ENCODE measurements at places on chromosomes 11 and 22.

DNA sequence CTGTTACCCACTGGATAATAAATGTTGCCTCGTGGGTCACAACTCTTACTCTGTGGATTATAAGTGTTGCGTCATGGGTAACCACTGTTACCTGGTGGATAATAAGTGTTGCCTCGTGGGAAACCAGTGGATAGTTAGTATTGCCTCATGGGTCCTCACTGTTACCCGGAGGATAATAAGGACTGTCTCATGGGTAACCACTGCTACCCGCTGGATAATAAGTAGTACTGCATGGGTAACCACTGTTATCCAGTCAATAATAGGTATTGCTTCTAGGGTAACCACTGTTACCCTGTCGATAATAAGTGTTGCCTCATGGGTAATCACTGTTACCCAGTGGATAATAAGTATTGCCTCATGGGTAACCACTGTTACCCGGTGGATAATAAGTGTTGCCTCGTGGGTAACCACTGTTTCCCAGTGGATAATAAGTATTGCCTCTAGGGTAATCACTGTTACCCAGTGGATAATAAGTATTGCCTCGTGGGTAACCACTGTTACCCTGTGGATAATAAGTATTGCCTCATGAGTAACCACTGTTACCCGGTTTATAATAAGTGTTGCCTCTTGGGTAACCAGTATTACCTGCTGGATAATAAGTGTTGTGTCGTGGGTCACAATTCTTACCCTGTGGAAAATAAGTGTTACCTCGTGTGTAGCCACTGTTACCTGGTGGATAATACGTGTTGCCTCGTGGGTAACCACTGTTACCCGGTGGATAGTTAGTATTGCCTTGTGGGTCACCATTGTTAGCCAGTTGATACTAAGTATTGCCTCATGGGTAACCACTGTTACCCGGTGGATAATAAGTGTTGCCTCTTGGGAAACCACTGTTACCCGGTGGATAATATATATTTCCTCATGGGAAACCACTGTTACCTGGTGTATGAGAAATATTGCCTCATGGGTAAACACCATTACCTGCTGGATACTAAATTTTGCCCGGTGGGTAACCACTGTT, 15.7 kb upstream of the NXPE4 start:
- no peak for DNase-seq

DNA sequence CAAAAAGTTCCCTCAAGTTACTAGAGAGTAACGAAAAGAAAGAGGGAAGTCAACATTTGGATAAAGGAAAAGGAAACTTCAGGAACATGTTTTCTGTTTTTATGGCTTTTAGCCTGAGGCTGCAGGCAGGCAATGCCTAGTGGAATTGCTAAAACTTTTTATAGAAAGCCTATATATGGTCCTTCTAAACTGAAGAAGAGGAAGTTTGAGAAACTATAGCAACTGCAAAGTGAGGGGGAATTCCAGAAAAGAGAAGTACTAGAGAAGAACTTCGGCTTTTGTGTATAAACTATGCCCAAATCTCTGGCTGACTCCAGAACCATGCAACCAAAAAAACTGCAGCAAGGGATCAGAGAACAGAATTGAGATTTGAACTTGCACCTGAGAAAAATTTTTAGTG, 74.3 kb upstream of the ARHGAP42 start:
- DNase-seq: no peak

- DNase-seq: no peak
These were observed 294.1 kb upstream of the MTNR1B start for GRCh38 chr11:92675303-92675702.

GRCh38 chr22:42342426-42343120, 72.1 kb upstream of the TCF20 start:
- DNase-seq: no peak

DNA sequence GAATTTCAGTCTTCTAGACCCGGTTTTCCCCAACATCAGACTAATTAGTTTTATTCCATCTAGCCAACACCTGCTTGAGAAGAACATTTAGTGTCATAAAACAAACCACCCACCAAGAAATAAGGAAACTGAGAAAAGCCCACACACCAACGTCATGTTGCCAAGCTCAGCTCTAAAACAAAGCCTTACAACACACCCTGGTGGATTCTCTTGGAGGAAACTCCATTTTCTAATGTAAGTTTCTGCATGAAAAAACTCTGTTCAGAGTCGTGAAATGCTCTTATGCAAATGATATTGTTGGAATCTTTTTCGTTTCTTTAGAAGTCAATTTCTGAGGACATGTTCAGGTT, 105.0 kb upstream of the RAG2 start:
- no peak for DNase-seq

DNA sequence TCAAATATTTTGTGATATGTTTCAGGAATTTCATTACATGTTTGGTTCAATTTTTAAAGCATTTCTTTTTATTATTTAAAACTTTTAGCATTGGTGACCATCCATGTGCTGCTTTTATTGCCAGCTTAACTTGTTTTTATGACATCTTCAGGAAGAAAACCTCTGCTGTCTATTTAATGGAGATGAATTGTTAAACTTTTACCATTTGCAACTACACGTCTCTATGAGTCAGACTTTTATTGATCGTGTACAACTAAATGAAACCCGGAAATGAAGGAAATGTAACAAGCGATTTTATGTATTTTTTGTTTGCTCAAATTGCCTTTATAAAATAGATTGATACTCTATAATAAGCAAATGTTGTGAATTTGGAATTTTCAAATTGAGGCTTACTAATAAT, 113.0 kb downstream of the PTPRJ start:
- DNase-seq: no peak

GRCh38 chr11:2577031-2577990, 122.5 kb downstream of the KCNQ1OT1 start:
- no peak for DNase-seq

DNA sequence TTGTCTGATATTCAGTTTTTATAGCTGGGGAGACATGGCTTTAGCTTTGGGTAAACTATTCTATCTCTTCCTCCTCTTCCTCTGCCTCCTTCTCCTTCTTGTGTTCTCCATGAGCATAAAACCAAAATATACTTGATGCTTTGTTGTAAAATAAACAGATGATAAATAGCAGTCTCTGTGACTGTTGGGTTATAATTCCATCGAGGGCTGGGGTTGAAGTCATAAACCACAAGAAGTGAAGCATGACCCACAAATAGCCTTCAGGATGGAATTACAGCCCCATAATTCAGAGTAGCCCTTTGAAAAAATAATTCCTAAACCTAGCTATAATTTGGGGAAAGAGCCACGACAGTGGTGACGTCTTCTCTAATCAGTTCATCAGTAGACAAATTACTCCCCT, 177.7 kb downstream of the SNX19 start:
- no peak for DNase-seq

GRCh38 chr11:68987211-68987610, 6.4 kb upstream of the MRGPRD start:
- no peak for DNase-seq

DNA sequence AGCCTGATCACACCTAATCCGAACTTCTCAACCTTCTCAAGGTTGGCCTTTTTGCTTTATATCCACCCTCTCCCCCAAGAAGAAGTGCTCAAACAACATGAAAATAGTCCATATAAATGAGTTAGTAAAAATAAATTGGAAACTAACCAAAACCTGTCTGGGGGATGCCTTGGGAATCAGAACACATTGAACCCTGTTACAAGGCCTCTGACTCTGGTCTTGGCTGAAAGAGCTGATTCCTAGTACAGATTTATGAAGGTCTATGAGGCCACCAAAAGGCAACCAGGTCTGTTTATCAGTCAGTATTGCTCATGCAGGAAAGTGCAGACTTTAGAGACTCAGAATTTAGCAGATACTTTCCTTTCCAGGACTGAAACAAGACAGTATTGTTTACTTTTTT, 49.7 kb downstream of the NRXN2 start:
- DNase-seq: no peak

DNA sequence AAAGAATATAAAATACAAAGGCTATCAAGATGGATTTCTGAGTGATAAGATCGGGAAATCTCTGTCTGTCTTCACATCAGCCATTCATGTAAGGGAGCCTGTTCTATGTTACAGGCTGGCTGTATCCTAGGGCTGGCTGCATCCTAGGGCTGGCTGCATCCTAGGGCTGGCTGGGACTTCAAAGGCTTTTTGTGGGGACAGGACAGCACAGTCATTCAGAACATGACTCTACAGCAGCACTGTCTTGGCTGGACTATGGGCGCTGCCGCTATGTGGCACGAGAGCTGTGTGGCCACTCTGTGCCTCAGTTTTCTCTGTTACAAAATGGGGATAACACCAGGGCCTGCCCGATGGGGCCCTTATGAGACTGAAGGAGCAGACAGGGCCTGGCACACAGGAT, 10.2 kb downstream of the ADAMTS8 start:
- DNase-seq: no peak

DNA sequence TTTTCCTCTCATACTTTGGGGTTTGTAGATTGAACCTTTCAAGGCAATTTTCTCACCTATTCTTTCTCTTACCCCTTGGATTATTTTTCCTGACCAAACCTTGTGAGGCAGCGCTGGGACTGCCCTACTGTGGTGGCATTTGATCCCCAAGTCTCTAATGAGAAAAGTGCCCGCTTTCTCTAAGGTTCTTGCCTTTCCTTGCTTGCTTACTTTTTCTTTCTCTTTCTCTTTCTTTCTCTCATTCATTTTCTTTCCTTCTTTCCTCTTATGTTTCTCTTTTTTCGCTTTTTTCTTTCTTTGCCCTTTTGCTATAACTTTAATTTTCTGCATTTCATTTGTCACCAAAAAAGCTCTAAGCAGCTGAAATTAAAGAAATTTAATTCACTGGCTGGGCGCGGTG, 40.7 kb upstream of the ADSL start:
- DNase-seq: no peak

DNA sequence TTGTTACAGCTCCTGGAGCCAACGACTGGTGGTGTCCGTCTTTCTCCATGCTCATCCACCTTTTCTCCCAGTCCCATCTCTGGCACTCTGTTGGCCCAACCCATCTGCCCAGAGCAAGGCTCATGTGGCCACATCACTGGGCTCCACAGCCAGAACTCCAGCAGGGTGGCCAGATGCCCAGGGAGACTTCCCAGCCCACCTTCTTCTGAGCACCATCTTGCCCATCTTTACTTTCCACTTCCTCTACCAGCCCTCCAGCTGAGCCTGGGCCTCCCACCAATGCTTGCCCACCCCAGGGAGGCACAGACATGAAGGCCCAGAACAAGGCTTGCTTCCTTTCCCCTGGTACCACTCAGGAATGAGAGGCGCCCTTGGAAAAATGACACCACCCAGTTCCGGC, 116.8 kb downstream of the BUD13 start:
- no peak for DNase-seq
